ENCODE measurements at places on chromosomes 1 and 21.

GRCh38 chr1:204563307-204563706, 47.1 kb downstream of the MDM4 start:
- DNase-seq: no peak

DNA sequence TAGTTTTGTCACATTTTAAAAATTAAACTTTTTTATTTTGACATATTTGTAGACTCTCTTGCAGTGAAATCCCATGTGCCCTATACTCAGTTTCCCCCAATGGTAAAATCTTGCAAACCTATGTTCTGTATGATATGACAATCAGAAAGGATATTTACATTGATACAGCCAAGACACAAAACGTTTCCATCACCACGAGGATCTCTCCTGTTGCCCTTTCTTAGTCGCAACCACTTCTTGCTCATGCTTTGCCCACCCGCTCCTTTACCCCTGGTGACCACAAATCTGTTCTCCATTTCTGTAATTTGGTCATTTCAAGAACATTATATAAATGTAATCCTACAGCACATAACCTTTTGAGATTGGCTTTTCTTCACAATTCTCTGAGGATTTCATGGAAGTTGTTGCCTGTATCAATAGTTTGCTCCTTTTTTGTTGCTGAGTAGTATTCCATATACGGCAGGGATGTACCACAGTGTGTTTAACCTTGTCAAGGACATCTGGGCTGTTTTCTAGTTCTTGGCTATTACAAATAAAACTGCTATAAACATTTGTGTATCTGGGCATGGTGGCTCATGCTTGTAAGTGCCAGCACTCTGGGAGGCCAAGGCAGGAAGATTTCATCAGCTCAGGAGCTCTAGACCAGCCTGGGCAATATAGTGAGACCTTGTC, 14.0 kb upstream of the BATF3 start:
- no peak for DNase-seq

GRCh38 chr1:12080156-12080555, 17.1 kb downstream of the TNFRSF8 start:
- no peak for DNase-seq

- DNase-seq: no peak
These were observed 128.0 kb downstream of the TGFBR3 start for GRCh38 chr1:91757763-91758460.

DNA sequence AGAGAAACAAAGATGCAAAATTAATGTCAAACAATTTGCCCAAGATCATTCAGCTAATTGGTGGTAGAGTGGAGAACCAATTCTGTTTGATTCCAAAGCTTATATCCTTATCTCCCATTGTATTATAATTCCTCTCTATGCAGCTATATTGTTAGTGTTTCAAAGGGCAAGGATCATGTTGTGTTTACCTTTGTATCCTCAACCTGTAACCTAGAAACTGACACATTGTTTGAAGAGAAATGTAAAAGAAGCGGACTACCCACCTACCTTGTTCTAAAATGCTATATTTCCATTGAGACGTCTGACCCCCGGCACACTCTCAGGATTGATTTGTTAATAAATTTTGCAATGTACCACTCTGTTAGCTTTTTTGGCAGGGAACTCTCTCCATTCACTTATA, 9.3 kb downstream of the RAVER2 start:
- no peak for DNase-seq

DNA sequence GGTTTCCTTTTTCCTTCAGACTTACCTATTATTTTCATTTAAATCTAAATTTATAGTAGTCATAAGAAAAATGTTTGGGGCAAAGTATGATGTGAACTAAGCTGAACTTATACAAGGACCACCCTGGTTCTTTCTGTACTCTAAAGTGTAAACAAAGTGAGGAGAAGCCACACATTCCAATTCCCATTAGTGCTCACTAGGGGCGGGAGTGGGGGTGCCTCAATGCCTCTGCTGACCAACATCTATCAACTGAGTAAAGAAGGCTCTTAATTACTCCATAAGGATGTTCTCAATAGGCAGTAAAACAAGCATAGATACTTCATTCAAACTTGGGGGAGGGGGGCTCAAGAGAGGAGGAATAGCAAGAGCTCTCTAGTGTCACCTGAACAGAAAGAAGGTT, 151.7 kb downstream of the CDC42BPA start:
- no peak for DNase-seq

DNA sequence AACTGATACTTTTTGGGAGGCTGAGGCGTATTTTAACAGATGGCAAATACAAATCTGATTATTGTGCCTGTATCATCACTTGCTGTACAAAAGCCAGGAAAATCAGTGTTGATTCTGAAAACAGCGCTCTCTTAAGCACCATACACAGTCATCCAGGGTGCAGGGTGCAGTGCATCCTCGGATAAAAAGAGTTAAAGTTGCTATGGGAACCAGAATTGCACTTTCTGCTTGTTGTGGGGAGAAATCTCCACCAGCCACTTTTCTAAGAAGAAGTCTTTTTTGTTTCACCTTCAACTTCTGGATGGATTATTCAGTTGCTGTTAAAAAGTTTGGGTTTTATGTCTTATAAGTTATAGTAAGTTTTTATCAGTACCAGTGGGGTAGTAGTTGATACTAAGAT, 3.8 kb downstream of the LAMC1 start:
- no peak for DNase-seq

GRCh38 chr1:150976879-150977694, 2.5 kb upstream of the CERS2 start:
- no peak for DNase-seq

DNA sequence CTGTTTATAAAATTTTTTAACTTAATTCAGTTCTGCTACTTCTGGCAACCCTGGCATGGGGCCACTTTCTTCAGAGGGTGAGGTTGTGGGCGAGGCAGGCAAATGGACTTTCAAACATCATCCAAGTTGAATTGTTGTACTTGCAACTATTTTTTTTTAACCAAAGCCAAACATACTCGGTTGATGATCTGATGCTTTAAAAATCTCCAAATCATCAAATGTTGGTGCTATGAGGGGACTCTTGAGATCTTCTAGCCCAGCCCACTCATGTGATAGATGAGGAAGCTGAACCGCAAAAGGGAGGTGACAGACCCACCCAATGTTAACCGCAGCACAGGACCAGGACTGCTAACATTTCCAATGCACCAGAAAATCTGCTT, 6.7 kb downstream of the SLC1A7 start:
- DNase-seq: no peak
